ENCODE measurements at places on chromosomes 6 and 20.

- DNase-seq: no peak
These were observed 21.0 kb downstream of the ZMYND8 start for GRCh38 chr20:47335251-47336128.

DNA sequence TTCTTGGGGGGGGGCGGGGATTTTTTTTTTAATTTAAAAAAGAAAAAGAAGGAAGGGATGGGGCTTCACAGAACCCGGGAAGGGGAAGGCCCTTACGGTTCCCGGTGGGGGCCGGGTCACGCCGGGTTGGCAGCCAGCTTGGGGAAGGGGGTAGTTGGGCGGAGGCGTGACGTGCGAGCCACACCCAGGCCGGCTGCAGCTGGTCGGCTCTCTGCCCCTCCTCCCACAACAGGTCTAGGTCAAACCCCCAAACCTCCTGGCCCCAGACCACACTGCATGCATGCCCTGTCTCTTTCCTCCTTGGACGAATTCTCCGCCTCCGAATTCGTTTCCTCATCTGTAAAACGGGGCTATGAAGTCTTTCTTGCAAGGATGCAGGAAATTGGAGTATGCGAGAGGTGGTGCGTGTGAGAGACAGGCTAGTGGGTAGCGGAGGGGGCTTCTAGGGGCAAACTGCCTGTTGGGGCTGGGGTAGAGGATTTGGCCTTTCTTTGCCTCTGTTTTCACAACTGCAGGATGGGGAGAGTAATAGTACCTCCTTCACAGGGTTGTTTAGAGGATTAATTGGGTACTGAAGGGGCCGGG is 828 bp downstream of the HCK start:
- no peak for DNase-seq

DNA sequence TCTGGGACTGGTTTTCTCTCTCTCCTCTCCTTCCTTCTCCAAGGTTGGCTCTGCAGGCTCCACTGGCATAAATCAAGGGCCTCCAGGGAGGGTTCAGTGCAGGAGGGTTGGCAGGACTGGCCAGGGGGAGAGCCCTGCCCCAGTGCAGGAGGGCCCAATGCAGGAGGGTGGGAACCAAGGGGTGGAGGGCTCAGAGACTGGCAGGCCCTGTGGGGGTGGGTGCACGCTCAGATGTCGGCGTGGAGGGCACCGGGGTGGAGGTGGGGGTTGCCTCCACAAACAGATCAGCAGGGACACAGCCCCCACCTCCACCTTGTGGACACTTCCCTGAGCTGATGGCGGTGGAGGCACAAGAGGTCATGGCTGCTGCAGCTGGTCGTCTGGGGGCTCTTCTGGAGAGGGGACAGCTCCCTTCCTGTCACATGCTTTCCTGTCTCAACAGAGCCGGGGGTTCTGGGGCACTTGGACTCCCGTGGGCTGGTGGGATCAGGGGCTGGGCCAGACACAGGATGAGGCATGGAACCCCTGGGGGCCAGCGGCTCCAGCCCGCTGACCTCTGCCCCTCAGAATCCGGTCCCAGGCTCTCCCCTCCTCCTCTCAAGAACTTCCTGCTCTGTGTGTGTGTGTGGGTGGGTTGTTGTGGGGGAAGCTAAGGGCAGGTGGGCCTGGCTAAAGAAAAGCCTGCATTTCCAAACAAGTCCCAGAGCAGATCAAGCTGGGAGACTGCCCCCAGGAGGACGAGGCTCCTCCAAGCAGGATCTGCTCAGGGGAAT is 2.7 kb upstream of the ABHD16B start:
- DNase-seq: no peak

DNA sequence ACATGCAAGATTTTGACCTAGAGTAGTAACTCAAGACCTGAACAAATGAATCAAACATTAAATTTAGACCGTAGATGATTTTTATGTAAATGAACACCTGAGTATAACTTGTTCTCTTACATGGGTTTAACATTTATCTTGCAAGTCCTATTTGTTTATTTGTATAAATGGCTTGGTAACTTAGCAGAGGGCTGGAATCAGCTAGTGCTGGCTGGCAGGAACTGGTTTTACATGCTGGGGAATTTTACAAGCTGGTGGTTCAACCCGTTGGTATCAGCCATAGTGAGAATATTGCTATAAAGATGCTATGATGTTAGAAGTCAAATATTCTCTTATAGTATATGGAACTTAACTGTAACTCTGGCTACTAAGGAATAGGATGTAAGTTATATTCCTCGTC is 8.9 kb downstream of the SLC22A2 start:
- DNase-seq: no peak

GRCh38 chr6:134950482-134950881 is 581 bp upstream of the ALDH8A1 start:
- DNase-seq: no peak

DNA sequence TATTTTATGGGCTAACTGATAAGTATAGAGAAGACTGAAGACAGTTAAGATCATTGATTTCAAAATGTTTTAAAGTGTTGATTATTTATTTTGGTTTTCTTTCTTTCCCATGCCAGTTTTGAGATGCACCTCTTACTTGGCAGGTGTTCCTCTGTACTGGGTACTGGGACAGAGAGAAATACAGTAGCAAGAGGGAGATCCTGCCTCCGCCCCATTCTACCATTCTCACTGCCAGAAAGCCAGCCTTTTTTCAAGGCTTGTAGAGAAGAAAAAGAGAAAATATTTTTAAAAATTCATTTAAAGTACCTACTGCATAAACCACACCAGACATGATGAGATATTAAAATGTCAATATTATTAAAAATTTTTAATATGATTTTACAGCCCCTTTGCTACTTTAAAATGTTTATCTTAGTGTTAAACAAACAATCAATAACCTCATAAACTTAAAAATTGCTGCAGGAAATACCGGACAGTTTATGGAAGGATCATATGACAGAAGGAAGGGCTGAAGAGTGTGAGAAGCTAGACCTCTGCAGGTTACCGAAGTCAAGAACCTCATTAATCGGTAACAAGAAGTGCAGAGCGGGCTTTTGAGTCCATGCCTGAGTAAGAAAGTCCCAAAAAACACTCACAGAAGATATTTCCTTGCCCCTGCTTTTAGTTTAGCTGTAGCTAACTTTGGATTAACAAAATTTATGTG is 117.8 kb upstream of the ESR1 start:
- no peak for DNase-seq
